Stimulated activated CD4-positive, alpha-beta T cell treated with anti-CD3 and anti-CD28 coated beads, Interleukin-4, amount 100 ng/mL, for 48 hours (primary cell): ENCODE measurements at places on chromosomes 3 and 15.

GRCh38 chr15:85443046-85443445, 62.6 kb downstream of the AKAP13 start:
- DNase-seq = no peak

GRCh38 chr15:98997755-98998154, 9.8 kb downstream of the PGPEP1L start:
- DNase-seq = no peak

- DNase-seq = no peak
Measured at GRCh38 chr3:183698756-183699155, 1.2 kb downstream of the YEATS2 start.

- DNase-seq = no peak
Measured at GRCh38 chr3:188298585-188298984, 144.6 kb downstream of the LPP start.

DNA sequence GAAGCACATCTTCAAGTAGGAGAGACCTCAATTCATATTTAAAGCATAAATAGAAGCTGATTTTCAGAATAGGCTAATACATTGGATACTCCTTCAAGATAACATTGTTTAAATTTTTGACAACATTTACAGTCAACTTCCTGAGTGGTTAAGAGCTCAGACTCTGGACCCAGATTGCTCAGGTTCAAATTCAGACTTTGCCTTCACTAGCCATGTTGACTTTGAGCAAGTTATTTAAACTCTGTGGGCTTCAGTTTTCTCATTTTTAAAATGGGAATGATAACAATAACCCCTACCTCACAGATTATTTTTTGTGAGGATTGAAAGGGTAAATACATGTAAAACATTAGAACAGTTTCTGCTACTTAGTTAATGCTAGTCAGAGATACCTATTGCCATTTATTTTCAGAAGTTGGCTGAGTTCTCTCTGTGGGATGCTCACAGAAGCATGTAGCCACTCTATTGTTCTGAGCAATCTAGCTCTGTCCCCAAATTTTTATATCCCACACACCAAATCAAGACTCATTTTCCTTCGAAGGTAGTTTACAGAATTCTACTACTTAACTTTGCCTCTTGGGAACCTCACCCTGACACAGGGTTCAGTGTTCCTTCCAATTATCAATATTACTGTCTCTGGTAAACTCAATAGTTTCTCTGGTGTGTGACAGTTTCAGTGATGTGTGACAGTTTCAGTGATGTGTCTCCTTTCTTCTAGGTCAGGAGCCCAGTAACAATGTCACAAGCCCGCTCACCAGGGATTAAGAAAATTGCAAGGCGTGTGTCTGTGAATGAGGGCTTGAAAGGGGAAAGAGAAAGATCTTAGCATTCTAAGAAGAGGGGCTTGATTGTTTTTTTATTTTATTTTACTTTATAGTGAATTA, 79.4 kb upstream of the OSTN start:
- DNase-seq = no peak

DNA sequence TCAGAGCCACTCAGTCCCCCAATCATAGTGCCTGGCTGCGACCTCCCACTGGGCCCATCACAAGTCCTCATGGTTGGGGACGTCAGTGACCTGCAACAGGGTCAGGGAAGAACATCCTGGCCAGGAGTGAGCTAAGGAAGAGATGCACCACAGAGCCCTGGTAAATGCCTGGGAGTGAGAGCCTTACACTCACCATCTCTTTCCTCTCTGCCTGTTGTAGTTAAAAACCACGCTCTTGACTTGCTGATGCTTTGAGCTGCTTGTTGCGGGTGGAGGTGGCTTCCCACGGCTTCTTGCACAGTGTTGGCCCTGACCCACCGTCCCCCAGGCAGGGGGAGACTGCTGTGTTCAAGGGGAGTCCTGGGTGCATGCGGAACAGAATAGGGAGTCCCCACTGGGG, 91.1 kb upstream of the RGMA start:
- DNase-seq = no peak

GRCh38 chr3:14947100-14947885, at the start of gene NR2C2:
NR2C2 (plus strand) TSS chr3:14947583; CDS start chr3:15003915, 56,332 bp downstream.
- DNase-seq = peak; percentile 82

GRCh38 chr3:125192190-125193035, 20.1 kb downstream of the SLC12A8 start:
- no peak for DNase-seq

GRCh38 chr3:197802779-197803459, 11.9 kb downstream of the LRCH3 start:
- no peak for DNase-seq

GRCh38 chr3:42461762-42462161, 40.7 kb upstream of the VIPR1 start:
- DNase-seq = no peak

- no peak for DNase-seq
Measured at GRCh38 chr15:29880341-29880740, 58.1 kb upstream of the TJP1 start.

GRCh38 chr15:45169608-45170480, 17.9 kb downstream of the SHF start:
- no peak for DNase-seq

- no peak for DNase-seq
Measured at GRCh38 chr3:128532012-128532983, 39.3 kb upstream of the GATA2 start.

DNA sequence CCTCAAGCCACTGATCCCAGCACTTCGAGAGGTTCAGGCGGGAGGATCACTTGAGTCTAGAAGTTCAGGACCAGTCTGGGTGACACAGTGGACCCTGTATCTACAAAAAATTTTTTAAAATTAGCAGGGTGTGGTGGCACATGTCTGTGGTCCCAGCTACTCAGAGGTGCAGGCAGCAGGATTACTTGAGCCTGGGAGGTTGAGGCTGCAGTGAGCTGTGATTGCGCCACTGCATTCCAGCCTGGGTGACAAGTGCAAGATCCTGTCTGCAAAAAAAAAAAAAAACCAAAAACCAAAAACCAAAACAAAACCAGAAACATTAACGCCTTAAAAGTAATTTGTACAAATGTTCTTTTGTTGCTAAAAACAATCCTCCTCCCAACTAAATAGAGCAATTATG, 27.9 kb upstream of the SLC12A8 start:
- no peak for DNase-seq

- no peak for DNase-seq
Measured at GRCh38 chr15:71804695-71805470, 5.5 kb upstream of the NR2E3 start.

- DNase-seq = no peak
Measured at GRCh38 chr3:138082992-138083386, 32.4 kb downstream of the DZIP1L start.

DNA sequence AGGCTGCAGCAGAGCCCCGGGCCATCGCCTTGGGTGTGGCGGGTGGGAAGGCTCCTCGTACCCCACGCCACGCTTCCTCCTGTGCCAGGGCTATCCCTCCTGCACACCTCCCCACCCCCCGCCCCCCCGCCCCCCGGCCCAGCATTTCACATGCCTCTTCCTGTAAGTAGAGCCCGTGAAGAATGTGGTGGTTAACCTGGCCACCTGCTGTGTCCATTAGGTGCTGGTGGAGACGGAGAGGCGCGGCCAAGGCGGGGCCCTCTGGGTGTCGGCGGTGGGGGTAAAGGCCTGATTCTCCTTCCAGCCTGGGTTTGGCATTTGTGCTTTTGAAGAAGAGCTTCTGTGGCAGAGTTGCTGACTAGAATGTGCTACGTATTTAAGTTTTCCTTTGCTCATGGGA, 127.8 kb downstream of the CHDH start:
- DNase-seq = no peak

GRCh38 chr15:85782064-85782463, 12.7 kb downstream of the KLHL25 start:
- no peak for DNase-seq

- DNase-seq = no peak
Measured at GRCh38 chr15:92143765-92144164, 249.9 kb upstream of the ST8SIA2 start.

- no peak for DNase-seq
Measured at GRCh38 chr3:190130037-190130436, 9.3 kb upstream of the P3H2 start.

DNA sequence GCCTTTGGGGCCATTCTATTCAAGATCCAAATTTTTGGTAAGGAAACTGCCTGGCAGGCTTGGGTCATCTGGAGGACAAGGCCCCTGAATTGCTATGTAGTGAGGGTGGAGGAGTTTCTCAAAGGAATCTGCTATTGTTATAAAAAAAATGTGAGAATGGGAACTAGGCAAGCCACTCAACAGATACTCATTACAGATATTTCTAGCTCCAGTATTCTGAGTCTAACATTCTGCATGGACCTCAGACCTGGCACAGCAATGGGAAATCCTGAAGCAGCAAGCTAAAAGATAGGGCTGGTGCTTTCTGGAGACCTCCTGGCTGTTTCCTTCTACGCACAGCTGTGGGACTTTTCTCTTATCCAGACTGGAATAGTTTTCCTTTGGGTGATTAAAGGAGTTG, 430.7 kb upstream of the RBMS3 start:
- no peak for DNase-seq

DNA sequence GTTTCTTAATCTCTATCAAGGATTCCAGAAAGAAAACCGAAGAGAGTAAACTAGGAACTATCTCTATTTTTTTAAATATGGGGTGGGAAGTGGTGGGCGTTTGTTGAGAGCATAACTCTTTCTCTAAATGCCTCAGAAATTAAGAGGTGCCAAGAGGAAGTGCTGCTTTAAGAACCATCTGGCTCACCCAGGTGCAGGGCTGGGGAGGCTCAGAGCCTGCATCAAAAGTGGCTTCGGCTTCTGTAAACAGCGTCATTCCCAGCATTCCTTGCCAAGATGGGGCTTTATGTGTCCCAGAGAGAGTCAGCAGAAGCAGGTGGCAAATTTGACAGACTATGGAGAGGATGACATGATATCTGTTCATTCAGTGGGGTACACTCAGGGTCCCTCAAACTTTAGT, 123.3 kb upstream of the BFSP2 start:
- DNase-seq = no peak
